ENCODE measurements at places on chromosomes 12 and 14.

- DNase-seq, result no peak
Observed at GRCh38 chr12:23282701-23283100, 657.7 kb downstream of the ETNK1 start.

DNA sequence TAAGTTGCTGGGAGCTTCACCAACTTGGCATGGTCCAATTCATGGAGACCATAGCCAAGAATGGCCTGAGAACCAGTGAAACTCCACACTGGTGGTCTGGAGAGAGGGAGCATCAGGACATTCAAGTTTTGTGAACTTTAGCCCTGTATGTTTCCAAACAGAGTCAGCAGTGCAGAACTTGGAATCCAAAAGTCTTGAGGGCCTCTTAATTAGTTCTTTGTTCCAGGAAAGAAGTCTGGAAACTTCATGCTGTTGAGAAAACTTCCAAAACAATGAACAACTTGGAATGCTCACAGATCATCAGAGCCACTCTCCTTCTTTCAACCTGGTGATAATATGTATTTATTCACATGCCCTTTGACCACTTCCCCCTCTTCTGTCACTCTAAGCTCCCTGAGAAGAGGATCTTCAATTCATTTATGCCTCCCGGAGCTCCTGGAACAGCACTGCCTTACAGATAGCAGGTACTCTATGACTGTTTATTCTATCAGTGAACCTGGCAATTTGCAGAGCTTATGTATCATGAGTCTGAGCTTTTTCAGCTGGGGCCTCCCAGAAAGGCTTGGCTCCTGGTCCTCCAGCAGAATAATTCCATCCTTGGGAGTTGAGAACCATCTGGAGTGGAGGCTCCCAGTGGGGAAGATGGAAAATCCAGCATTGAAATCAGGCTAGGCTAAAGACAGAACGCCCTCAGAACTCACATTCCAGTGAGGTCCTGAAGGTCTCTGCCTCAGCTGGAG lies 191.4 kb downstream of the KTN1 start:
- no peak for DNase-seq

DNA sequence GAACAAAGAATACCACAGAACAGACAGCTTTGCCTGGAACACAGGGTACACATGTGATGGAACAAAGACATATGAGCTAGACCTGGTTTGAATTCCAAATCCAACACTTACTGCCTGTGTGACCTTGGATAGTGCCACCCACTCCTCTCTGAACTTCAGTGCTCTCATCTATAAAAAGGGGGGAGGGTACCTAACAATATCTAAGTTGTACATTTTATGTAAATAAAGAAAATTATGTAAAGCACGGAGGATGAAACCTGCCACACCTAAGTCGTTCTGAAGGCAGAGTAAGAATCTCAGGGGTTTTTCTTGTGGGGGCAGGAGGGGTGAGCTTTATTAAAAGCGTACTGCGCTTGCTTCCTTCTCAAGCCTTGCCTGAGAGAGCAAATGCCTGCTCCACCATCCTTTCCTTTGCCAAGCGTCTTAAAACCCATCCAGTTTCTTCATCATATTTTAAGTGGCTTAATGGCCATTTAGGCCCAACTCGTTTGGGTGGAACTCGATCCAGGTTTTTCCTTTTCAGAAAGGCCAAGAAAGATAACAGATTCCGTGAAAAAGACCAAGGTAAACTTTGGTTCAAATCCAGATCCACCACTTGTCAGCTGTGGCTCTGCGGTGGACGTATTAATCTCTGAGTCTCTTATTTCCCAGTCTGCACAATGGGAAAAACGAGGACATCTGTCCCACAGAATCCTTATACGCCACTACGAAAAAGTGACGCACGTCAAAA lies 946 bp downstream of the DDX24 start:
- DNase-seq, result peak; percentile 6

GRCh38 chr12:9856894-9857293 lies 12.3 kb downstream of the CLEC2B start:
- DNase-seq, result no peak

DNA sequence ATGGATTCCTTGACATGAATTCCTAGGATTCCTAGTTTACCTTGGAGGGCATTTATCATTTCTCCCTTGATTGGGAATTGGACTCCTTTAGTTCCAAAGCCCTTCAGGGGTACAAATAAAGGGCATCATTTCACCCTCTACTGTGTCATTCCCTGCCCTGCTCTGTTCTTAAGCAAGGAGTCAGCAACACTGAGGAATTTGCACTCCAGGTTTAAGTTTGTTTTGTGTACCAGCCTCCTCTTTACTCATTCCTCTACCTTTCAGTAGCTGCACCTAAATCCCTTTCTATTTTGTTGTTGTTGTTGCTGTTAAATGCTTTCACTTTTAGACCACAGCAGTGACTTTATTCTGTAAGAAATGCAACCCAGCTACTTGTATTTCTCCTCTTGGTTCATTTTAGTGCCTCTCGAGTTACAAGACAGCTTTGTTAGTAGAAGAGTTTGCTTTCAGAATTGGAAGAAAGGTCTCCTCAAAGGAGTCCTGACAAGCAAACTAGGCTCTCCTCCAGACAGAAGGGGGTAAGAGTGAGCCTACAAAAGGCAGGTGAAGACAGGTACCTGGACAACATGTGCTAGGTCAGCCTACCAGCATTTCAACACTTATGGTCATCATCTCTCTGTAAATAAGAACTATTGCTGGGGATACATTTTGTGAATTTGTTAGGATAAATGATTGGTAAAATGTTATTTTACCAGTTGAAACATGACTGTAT lies 90.0 kb downstream of the RMST start:
- DNase-seq, result no peak

All from effector memory CD8-positive, alpha-beta T cell (primary cell).